ENCODE measurements at places on chromosomes 6 and 20.

DNA sequence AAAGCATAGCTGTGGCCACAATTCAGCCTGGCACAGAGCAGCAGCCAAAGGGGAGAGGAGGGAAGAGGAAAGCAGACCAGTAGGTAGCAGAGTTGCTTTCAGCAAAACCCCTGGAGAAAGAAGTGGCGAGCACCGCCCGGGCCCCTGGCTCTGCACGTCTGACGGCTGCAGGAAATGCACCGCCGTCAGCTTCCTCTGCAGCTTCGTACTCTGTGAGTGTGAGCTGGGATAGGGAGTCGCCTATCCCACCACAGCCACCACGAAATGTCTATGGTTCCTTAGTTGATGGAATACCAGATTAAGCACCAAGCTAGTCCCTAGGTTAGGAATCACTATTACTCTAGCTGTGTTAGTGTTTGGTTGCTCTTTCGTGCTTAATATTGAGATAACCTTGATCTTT lies 79.9 kb upstream of the NAA20 start:
- DNase-seq = no peak

DNA sequence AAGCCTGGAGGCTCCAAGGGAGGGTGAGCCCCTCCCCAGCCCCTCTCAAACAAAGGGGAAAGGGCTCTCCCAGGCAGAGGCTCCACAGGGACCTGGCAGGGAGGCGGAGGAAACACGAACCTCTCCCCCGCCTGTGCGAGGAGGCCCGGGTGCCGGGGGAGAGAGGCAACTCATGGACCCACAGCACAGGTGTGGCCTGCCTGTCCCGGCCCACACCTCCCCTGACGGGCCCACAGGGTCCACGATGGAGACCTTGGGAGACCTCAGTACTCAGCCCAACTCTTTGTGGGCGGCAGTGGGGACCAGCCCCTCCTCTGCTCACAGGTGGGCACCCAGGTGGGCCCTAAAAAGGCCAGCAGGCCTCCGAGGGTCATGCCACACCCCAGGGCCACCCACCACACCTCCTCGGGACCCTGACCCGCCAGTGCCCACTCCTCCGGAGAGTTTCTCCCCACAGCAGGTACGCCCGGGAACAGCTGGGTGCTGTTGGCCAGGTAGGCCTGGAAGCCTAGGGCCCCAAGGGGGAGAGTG lies 12.2 kb downstream of the LAMA5 start:
- no peak for DNase-seq

GRCh38 chr6:88493717-88494116 lies 327.6 kb upstream of the CNR1 start:
- DNase-seq = no peak

GRCh38 chr6:168200571-168201134 lies 118.9 kb downstream of the DACT2 start:
- no peak for DNase-seq

- DNase-seq = no peak
Measured at GRCh38 chr20:17857639-17858449, 110.8 kb downstream of the SNX5 start.

DNA sequence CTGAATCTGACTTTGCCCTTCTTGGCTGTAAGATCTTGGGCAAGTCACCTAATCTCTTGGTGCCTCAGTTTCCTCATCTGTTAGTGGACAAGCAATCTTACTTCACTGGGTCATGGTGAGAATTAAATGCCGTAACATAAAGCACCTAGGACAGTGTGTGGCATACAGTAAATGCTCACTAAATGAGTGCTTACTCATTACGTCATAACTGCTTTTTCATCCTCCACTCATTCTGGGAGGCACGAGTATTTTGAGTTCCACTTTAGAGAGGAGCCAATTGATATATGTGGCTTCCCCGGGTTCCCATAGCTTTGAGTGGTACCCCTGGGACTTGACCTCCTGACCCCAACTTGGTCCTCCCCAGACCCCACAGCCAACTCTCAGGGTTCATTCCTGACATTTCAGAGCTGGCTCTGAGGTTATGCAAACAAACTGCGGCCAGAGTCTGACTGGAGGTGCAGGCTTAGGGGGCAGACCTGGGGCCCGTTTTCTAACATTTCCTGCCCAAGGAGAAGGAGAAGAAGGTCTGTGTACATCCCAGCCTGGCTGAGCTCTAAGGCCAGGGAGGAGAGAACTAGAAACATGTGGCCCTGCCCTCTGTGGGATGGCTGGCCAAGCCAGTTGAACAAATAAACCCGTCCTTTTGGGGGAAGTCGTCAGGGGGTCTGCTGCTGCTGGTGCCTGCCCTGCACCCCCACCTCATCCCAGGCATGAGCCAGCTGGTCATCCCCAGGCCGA lies 5.8 kb downstream of the ANGPT4 start:
- no peak for DNase-seq

DNA sequence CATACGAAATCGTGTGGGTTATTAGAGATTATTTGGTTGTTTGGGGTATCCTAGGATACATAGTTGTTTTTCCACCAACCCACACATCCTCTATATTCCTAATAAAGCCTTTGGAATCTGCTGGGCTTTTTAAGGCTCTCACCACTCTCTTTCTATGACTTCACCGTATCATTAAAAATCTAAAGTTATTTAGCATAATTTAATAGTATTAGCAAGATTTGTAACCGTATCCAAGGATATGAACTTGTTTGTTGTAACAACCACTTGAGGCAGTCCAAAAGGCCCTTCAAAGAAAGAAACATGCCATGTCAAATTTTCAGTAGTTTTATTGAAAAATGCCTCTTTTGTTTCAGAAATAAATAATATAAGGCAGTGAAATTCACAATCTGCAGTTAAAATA lies 121.8 kb downstream of the COL12A1 start:
- DNase-seq = no peak
